CD4-positive, alpha-beta T cell treated with Interleukin-15 for 4 hours (primary cell): ENCODE measurements at places on chromosomes 3 and 15.

DNA sequence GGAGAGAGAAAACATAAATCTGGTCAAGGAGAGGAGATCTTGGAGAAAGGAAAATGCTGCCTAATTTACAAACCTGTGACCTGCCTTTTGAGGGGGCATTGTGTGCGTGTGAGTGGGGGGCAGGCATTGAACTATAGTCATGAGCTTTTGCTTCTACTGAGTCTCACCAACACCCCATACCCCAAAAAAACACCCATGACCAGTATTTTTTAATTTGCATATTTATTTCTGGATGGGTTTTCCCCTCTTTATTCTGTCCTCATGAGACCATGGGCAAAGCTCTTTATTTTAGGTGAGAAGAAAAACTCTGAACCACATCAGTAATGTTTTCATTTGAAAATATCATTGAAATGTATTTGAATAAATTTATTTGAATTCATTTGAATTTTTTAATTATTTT, 20.6 kb downstream of the CD80 start:
- DNase-seq: no peak

DNA sequence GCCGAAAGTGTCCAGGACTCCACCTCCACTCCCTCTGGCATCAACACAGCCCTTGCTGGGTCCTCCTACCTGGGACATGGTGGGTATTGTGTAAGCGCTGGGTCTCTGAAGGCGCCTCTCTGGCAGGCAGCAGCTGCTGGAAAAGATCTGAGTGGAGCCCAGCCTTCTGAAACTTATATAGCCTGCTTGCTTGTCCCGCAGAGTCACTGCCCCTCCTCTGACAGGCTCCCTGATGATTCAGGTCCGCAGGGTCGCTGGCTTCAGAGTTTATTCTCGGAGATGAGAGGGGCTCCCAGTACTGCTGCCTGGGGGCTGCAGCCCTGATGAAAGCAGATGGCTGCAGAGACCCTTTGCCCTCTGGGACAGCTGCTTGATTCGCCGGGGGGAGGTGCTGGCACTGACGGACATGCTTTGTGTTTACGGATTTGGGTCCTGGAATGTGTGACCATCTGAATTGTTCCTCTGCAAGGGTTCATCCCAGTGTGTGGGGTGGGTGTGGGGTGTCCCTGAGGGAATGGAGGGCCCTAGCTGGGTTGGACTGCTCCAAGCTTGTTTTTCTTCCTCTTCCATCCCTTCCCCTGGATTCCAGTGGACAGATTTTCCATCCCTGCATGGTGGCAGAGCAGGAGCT, at the start of gene MUSTN1:
MUSTN1 (minus strand) TSS at position 149 of the 631 bp plus-strand sequence; CDS start at position 78, 71 bp downstream.
- DNase-seq: no peak

DNA sequence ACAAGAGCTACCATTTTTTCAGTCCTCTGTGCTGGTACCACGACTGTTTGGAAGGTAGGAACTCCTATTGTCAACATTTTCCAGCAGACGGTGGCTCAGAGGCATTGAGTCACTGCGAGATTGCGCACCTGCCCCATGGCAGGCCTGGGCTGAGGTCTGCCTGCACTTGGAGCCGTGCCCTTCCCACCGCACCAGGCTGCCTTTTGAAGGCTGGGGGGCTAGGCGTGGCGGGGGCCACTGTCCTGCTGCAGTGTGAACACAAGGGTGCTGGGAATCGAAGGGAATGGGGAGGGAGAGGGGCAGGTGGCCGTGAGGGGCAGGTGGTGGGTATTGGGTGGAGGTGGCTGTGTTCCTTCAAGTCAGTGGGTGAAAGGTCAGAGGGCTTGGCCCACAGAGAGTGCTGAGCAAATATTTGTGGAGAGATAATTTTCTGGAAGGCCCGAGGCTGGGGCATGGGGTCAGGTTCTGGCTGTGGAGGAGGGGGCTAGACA, 16.3 kb downstream of the SNX33 start:
- no peak for DNase-seq

GRCh38 chr3:195154793-195155535, 116.0 kb downstream of the XXYLT1 start:
- DNase-seq: no peak

- no peak for DNase-seq
Observed at GRCh38 chr3:109152320-109152719, 15.8 kb downstream of the C3orf85 start.

DNA sequence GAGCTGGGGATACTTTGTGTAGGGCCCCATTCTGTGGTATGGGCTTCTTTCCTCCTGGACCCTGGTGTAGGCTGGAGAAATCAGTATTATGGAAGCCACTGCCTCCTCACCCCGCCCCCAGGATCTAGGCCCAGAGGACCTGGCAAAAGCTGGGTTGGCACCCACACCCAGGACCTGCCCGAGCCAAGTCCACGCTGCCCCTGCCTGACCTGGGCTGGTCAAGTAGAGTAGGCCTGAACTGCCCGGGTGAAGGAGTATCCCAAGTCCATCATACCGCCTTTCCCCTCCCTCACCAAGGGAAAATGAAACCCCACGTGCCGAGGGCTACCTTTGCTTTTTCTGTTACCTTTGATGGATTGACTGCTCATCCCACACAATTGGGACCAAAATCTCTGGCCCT, 37.7 kb upstream of the TRAK1 start:
- no peak for DNase-seq

DNA sequence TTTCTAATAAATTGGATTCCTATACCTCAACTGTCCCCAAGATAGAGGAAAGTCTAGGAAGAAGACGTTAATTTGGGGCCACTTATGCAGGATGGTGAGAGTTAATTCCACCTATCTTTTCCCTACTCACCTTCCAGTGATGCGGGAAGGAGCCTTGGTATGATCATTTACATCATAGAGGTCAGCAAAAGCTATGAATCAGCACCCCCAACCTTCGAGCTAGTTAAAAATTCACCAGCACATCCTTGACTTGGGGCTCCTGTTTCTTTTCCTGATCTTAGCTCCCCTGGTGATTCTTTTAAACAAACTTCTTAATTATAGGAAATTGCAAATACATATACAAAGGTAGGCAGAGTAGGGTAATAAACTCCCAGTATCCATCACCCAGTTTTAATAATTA, 366.6 kb downstream of the SOX2 start:
- DNase-seq: no peak

DNA sequence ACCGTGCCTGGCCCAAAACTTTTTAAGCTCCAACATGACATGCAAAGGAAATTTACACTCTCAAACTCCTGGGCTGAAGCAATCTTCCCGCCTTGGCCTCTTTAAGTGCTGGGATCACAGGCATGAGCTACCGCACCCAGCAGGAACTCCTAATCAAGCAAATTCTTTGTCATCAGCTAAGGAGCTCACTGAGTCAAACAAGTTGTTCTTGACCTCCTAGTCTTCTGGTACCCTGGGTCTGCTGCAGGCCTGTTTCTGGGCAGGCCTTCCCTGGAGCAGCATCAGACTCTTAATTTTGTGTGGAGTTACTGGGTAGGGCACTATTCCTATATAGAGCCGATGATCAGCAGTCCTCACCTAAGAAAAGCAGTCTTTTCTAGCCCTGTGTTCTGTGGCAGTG, 68.4 kb upstream of the FLNB start:
- no peak for DNase-seq

DNA sequence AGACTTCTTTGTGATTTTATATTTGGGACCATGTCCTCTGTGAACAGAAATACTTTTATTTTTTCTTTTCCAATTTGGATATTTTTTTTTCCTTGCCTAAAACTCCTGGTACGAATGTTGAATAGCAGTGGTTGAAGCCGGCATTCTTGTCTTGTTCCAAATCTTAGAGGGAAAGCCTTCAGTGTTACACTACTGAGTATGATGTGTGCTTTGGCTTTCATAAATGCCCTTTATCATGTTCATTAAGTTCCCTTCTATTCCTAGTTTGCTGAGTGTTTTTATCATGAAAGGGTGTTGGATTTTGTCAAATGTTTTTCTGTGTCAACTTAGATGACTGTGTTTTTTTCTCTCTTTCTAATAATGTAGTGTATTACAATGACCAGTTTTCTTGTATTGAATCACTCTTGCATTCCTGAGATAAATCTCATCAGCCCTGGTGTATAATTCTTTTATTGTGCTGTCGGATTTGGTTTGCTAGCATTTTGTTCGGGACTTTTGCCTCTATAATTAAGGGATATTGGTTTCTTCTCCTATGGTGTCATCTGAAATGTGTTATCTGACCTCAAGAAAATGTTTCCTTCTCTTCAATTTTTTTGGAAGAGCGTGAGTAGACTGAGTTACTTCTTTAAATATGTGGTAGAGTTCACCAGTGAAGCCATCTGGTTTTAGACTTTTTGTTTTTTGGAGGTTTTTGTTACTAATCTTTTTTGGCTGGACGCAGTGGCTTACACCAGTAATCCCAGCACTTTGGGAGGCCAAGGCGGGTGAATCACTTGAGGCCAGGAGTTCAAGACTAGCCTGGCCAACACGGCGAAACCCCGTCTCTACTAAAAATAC, 33.3 kb downstream of the MAP1A start:
- DNase-seq: no peak

DNA sequence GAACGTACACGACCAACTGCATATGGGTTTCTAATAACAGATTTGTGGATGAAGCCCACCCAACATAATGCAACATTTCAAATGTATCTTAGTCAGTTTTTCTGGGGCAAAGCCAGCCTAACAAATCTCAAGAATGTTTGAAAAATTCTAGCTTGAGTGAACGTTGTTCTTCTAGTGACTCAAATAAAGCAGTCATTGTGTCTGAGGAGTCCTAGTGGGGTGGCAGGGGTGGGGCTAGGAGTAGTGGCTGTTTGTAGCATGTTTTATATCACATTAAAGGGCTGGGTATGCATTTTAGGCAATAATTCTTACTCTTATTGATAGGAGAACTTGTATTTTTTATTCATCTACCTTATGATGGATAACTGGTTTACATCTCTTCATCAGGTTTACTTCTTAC, 6.0 kb downstream of the B3GNT5 start:
- no peak for DNase-seq
